ENCODE measurements at places on chromosomes 5 and 9.

- no peak for DNase-seq
These were observed 4.9 kb downstream of the TAS2R1 start for GRCh38 chr5:9625286-9625685.

DNA sequence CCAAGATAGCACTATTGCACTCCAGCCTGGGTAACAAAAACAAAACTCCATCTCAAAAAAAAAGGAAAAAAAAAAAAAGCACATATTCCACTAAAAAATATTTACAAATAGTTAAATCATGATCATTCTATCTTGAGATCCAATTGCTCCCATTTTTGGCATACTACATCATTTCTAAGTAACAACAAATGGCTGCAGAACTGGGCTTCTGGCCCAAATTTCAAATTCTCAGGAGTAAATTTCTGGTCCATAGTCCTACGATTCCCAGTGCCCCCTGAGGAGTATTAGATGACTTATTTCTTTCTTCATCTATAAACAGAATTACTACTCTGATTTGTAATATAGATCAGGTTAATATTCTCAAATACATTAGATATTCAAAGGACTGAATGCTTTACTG, 62.1 kb downstream of the CEMIP2 start:
- DNase-seq, result no peak

GRCh38 chr5:27733237-27733636, 694.9 kb upstream of the CDH9 start:
- no peak for DNase-seq

GRCh38 chr5:58406394-58406793, 53.5 kb downstream of the PLK2 start:
- no peak for DNase-seq
